ENCODE measurements at places on chromosomes 13 and 19.

DNA sequence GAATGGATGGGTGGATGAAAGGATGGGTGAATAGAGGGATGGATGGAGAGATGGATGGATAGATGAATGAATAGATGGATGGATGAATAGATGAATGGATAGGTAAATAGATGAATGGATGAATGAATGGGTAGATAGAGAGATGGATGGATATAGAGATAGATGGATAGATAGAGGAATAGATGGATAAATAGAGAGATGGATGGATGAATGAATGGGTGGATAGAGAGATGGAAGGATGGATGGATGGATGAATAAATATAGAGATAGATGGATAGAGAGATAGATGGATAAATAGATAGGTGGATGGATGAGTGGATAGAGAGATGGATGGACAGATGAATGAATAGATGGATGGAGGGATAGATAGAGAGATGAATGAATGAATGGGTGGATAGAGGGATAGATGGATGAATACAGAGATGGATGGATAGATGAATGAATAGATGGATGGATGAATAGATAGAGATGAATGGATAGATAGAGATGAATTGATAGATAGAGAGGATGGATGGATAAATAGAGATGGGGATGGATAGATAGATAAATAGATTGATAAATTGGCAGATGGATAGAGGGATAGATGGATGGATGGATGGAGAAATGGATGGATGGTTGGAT is 106.7 kb upstream of the SOX1 start:
- DNase-seq: no peak

- peak; percentile 94 for DNase-seq
These were observed 12.7 kb downstream of the NPAS1 start for GRCh38 chr19:47032171-47032811.

- peak; percentile 97 for DNase-seq
These were observed 34.9 kb upstream of the TPM4 start for GRCh38 chr19:16041299-16041990.

DNA sequence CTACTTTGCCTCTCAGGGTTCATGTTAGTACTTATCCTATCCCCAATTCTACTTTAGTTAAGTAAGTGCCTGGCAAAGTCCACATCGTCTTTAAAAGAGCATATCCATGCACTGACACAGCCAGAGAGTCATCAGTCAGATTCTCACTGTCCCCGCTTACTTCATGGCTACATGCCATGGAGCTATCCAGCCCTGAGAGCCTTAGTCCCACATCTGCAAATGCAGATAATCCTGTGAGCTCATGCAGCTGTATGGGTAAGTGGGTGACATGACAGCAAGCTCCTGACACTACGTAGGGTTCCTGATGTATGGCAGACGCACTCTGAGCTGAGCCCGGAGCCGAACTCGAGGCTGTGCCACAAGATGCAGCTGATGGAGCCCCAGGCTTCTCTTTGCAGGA is 661.5 kb downstream of the LIG4 start:
- no peak for DNase-seq

DNA sequence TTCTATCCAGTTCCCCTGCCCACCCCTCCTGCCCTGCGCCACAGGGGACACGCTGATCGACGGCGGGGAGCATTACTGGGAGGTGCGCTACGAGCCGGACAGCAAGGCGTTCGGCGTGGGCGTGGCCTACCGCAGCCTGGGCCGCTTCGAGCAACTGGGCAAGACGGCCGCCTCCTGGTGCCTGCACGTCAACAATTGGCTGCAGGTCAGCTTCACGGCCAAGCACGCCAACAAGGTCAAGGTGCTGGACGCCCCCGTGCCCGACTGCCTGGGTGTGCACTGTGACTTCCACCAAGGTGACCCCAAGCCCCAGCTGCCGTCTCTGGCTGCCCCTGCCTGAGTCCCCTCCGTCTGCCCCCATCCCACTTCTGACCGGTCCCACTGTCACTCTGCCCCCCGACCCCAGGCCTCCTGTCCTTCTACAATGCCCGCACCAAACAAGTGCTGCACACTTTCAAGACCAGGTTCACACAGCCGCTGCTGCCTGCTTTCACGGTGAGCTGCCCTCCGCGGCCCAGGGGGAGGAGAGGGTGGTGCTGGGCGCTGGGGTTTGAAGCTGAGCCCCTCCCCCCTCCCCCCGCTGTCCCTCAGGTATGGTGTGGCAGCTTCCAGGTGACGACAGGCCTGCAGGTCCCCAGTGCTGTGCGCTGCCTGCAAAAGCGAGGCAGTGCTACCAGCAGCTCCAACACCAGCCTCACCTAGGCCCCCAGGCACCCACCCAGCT is 15.5 kb downstream of the STAP2 start:
- DNase-seq: no peak

- no peak for DNase-seq
These were observed 4.3 kb upstream of the LATS2 start for GRCh38 chr13:21065686-21066085.

DNA sequence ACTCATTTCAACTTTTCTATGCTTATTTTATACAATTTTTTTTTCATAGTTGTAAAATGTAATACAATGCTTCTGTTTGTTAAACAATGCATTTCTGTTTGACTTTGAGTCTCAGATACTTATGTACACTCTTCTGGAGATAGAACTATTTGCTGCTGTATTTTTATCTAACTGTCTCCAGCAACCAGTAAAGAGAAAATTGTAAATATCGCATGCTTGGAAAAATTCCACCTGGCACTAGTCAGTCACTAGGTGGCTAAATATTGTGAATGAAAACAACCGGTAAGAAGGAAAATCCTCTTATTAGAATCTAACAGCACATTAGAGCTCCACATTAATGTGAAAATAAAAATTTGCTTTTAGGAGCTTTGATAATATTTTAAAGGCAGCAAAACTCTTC is 876.5 kb downstream of the PCDH9 start:
- DNase-seq: no peak

- no peak for DNase-seq
These were observed 3.9 kb upstream of the B9D2 start for GRCh38 chr19:41367848-41368301.

GRCh38 chr13:97855570-97856303 is 97.7 kb upstream of the IPO5 start:
- peak; percentile 65 for DNase-seq

GRCh38 chr19:35756377-35757230 is at the start of gene HSPB6:
HSPB6 (minus strand) TSS chr19:35757029; CDS start chr19:35757008, 21 bp downstream.
- DNase-seq: peak; percentile 76

DNA sequence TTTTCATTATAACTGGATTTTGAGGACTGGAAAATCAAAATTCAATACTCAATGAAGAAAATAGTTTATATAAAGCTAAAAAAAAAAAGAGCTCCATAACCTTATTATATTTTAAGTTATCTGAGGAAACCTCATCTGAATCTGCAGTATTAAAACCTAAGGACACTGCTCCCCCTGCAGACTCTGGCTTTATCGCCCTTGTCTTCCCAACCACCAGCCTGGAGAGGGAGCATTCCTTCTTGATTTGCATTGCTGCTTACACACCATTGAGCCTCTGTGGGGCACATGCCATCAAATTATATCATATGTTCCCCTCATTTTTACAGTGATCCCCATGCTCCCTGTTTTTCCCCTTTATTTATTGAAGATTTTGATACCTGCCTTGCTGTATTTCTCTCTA is 871.4 kb upstream of the GPC6 start:
- peak; percentile 76 for DNase-seq

- no peak for DNase-seq
These were observed 12.8 kb downstream of the TMEM255B start for GRCh38 chr13:113771709-113772331.

DNA sequence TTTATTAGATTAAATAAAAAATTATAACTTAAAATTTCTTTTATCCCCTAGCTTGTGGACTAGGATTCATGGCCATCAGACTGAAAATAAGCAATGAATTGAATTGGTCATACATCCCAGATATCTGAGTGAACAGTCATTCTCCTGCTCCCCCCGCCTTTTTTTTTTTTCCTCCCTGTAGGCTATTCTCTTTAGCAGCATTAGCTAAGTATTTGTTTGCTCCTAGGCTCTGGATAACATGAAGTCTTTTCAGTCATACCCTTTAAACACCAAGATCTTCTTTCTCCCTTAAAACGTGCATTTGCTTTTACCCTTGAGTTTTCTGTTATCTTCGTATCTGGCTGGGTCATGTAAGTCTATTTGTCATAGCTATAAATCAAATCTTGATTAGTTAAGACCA is 866.7 kb upstream of the SPRY2 start:
- DNase-seq: no peak

- DNase-seq: no peak
These were observed 46.9 kb downstream of the TNFSF13B start for GRCh38 chr13:108316413-108316812.

- peak; percentile 95 for DNase-seq
These were observed 14.4 kb downstream of the CAPN12 start for GRCh38 chr19:38729653-38730469.

GRCh38 chr19:3655402-3656072 is 28.9 kb upstream of the CACTIN start:
- no peak for DNase-seq

DNA sequence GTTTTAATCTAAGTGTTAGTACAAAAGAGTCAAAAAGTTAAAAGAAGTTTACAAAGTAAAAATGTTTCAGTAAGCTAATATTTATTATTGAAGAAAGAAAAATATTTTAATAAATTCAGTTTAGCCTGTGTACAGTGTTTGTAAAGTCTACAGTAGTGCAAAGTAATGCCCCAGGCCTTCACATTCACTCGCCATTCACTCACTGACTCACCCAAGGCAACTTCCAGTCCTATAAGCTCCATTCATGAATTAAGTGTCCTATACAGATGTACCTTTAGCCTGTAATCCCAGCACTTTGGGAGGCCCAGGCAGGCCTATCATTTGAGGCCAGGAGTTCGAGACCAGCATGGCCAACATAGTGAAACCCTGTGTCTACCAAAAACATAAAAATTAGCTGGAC is 24.1 kb upstream of the AKAP11 start:
- no peak for DNase-seq

- no peak for DNase-seq
These were observed 24.4 kb downstream of the PPP2R1A start for GRCh38 chr19:52214241-52214640.

- DNase-seq: no peak
These were observed 566 bp downstream of the HMG20B start for GRCh38 chr19:3573162-3573857.

DNA sequence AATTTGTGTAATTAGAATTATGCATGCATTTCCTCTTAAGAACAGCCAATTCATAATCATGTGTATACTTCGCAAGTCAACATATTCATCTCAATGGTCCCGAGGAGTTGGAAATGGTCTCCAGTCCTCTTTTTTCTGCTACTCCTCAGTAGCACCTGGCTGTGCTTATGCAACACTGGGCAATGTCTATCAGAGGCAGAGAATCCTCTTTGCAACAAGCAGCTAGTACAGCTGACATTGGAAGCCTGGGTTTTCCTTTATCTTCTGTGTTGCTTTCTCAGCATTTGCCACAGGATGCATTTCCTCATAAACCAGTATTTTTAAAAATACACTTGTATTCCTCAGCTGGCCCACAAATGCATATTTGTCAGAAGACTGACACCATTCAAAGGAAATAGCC is 405.3 kb upstream of the GPC6 start:
- DNase-seq: no peak

GRCh38 chr13:30576528-30576927 is 41.2 kb upstream of the USPL1 start:
- DNase-seq: no peak

DNA sequence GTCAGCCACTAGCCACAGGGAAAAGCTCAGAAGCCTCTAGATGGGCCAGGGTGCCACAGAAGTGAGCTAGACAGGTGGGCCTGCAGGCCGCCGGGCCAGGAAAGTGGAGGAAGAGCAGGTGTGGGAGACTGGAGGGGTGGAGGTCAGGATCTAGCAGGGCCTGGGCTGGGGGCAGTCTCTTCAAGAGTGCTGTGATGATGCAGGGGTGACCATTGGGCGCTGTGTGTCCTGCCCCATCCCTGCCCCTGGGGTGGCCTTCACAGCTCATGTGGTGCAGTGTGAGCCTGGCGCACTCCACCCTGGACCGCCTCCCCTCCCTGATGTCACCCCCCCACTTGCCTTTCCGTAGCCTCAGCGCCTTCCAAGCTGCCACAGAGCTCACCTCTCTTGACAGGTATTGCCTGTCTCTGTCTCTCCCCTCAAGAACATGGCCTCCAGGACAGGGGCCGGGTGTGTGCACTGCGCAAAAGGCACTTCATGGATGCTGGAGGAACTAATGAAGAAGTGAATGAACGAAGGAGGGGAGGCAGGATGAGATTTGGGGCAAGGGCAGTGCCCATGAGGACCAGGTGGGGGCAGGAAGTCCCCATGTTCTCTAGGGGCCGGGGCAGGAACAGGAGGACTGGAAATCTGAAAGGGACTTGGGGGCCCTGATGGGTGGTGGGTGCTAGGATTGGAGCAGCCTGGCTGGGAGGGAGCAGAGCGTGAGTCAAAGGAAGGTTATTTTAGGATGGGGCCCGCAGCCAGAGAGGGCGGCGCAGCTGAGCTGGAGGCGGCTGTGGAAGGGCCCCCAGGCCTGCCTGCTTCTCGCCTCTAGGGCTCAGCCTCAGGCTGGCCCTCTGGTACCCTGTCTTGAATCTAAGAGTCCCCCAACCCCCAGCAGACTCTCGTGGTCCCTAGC is 6.6 kb downstream of the SSBP4 start:
- DNase-seq: peak; percentile 49

DNA sequence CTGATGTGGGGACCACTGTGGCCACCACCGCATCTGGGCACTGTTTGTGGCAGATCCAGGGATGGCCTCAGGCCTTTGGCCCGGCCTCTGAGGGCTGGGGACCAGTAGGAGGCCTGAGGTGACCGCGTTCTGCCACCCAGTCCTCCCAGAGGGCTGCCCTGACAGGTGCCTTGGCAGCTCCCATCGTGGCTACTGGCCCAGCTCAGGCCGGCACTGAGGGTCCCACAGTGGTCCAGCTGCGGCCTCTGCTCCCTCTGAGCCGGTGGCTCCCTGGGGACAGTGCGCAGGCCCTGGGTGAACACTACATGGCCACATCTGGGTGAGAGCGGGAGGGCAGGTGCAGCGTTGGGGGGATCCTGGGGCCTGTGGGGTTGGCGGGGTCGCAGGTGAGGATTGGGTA is 61.9 kb downstream of the KDM4B start:
- DNase-seq: no peak

DNA sequence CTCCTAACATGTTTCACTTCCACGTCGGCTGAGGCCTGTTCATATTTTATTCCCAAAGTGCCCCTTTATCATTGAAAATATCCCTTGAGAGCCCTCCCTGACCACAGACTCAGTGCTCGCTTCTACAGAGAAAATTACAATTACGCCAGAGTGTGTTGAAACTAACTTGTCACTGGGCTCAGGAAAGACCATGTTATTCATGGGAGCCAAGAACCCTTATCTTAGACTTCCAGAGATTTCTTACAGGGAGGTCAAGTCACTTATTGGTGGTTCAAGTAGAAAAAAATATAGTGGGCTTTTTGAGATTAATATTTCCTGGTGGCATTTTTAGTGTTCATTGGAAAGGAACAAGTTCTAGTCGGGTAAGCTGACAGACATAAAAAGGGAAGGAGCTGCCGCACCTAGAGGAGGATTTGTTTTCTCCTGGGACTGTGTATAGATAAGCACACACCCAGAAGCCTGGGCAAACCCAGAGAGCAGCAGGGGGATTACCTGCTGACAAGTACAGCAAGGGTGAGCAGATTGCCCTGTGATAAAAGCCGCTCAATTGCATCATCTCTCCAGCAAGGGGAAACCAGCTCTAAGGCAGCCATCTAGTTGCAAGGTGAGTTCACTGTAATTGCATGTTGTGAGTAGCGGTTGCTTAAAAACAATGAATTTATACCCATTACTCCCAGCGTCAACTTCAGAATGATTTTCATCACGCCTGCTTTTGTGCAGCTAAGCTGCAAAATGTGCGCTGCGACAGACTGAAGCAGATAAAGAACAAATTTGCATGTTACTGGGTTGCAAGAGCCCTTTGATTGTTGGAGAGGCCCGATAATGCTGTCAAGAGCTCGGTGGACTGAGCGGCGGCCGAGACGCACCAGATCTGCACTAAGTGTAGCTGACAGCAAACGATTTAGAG is 46.2 kb downstream of the DCT start:
- DNase-seq: peak; percentile 78
